ENCODE measurements at places on chromosomes 5 and 9. TPM values are rescaled to one million over a fixed set of nuclear protein-coding genes. Genes with fewer than 3 reads are reported as not detected.

Gene ADAMTS16
- total RNA-seq, result 0.09 TPM

Gene FGF18
- total RNA-seq, result 0.13 TPM

- DNase-seq, result no peak
These were observed 98.7 kb downstream of the RAPGEF6 start for GRCh38 chr5:131536211-131536826.

DNA sequence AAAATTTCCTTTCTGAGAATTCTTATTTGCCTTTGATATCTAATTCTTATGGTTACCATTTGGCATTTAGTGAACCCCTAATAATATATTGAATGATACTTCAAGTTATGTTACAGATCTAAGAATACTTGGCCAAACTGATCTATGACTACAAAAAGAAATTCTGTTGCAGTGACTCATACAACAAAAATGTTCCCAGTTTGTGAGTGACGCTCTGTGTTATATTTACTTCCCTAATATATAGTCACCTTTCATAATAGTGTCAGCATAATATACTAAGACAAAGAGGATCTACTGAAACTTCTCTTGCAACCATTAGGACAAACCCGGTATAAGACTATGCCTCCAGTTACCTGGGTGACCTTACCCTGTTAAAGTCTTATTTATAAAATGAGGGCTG lies 216.9 kb upstream of the TLX3 start:
- peak; percentile 37 for DNase-seq

DNA sequence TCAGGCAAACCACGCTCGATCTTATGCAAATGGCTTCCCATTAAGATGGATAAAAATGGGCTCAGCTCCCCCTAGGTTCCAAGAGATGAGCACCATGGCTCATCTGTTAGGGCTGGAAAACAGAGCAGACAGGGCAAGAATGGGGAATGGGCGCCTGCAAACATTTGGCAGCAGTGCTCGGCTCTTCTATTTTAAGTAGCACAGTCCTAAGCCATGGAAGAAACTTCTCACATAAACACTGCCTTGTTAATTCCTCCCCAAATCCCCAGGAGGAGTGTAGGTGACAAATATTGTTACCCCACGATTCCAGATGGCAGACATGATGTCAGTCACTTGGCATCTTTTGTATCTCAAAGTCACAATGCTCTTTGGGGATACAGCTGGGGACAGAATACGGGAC lies 221.8 kb downstream of the ICE1 start:
- DNase-seq, result no peak

GRCh38 chr9:94760010-94760409 lies 33.5 kb downstream of the AOPEP start:
- DNase-seq, result no peak

DNA sequence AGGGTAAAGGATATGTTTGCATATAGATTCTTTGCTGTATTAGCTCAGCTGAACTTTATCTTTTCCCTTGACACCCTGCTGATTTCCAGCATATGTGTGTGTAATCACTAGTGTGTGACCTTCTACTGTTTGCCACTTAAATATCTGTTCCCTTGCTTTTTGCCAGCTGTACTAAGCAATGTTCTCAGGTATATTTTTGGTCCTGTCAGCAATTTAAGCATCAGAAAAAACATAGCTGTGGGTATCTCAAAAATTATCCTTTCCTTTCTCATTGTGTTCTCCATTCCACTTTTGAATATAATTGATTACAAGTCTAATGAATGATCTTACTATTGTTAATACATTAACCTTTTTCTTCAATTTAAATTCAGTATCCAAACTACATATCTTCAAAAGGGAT lies 59.2 kb upstream of the CDH10 start:
- no peak for DNase-seq
